ENCODE measurements at places on chromosomes 4 and X.

DNA sequence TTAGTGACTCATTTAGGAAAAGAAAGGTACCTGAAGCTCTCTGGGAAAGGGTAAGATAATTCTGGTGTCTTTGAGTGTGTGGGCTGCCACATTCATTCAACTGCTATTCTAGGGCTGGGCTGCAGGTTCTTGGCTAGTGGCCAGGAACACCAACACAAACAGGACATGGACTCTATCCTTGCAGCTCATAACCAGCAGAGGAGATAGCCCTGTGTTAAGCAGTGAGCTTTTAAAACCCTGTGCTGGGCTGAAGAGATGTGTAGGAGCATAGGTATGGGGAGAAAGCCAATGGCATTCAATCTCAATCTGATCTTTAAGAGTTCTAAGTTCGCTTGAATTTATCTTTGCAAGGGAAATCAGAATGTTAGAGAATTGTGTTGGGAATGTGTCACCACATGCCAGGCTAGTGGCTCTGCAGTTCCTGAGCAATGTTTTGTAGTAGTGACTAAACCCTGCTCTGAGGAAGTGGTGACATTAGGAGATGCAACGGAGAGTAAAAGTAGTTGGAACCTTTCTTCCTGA is 39.2 kb downstream of the SGMS2 start:
- peak; percentile 13 for DNase-seq

DNA sequence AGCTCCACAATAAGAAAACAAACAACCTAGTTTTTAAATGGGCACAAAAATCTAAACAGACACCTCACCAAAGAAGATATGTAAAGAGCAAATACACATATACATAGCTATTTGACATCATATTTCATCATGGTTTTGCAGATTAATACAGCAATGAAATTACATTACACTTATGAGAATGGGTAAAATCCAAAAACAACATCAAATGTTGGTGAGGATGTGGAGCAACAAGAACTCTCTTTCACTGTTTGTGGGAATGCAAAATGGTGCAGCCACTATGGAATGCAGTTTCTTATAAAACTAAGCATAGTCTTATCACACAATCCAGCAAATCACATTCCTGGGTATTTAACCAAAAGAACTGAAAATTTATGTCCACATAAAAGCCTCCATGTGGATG is 25.0 kb downstream of the TLR6 start:
- DNase-seq, result no peak

DNA sequence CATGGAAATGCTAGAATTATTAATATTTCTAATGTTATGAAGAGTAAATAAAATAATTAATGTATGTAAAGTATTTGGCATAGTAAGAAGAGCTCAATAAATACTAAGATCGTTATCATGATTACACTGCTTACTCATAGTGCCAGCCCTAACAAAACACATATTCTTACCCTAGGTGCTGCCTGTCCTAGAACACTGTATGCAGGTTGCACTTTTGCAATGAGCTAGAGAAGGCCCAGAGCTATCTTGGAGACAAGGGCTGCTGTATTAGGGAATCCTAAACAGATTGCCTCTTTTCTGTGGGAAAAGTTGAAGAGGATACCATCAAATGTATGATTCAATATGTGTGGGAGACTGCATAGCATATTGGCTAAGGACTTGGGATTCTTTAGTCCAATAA is 48.0 kb upstream of the TMEM164 start:
- DNase-seq, result no peak

GRCh38 chrX:47643926-47644325 is 6.4 kb downstream of the ELK1 start:
- DNase-seq, result no peak

- peak; percentile 69 for DNase-seq
Observed at GRCh38 chr4:10063544-10064300, 42.4 kb upstream of the SLC2A9 start.

DNA sequence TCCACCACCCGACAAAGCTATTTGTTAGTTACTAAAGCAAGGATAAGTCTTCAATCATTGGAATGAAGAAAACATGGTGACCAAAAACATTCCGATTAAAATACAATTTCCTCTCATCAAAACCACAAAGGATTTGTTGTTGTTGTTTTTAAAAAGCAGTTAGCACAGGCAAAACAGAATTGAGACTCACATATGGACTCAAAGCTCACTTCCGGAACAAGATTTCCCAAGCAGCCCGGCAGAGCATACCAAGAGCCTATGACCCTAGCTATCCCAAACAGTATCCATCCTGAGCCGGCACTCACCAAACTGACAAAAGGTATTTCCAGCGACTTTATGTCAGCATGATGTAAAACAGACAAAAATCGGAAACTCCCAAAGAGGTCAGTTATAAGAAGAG is 39.9 kb downstream of the ADGRA3 start:
- no peak for DNase-seq

DNA sequence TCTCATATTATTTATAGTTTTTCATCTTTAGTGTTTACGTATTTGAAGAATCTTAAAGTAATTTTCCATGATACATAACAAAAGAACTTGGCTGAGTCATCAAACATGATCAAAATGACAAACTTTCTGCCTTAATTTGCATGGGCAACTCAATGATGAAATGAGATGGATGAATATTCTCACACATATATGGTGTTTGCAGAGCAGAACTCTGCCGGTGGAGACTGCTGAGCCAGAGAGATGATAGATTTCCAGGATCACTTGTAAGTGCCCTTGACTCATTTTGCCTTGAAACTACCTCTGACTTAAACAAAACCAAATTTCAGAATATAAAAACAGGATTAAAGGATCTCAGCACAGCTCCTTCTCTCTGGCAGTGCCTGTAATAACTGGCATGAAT is 38.2 kb downstream of the TRPC3 start:
- DNase-seq, result peak; percentile 17

DNA sequence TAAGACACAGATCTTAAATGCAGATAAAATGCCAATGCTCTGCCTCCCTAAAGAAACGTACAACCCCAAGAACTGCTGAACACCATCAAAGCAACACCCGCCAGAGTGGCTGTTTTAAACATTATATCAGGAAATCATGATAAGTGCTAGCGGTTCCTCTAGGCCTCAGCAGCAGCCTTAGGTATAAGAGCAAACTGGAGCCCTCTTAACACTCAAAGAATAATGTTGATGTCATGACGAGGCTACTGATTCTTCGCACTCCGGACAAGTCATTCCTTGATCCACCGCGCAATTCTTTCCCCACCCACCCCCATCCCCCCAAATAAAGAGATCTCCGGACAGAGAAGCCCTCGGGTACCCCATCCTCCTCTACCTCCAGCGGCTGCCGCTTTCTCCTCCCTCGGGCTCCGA is 507 bp downstream of the LIN54 start:
- peak; percentile 29 for DNase-seq

DNA sequence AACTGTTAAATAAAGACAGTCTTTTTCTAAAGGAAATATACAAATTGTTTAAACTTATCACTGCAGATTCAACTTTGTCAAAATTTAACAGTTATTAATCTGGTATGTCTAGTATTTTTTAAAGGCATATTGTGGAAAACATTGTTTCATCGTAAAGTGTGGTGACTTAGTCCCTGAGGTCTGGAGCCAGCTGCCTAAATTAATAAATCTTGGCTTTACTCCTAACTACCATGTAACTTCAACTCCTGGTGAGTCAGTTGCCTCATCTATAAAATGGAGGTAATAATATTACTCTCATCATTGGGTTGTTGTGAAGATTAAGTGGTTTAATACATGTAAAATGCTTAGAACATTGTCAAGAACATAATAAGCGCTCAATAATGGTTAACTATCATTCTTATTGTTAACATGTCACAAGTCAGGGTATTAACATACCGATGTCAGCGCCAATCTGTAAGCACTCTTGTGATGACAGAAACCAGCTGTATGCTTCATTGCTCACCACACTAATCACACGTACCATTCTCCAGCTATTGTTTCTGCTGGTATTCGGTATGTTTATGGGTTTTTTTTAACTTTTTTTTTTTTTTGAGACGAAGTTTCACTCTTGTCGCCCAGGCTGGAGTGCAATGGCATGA is 14.1 kb upstream of the SMIM43 start:
- DNase-seq, result peak; percentile 83

DNA sequence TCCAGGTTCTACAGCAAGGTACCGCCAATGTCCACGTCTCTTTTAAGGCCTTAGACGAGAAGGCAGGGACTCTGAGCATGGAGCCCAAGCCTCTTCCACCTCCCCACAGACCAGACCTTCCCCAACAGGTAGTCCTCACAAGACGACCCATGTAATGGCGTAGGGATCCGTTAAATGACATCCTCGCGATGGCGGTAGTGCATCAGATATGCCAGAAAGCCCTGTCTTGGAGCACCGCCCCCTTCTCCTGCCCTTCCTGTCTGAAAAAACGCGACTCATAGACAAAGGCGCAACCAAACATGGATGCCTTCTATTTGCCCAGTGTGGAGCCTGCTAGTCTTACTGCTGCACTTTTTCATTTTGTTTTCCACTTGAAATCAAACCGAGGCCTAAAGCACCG is 185.4 kb downstream of the OR13H1 start:
- DNase-seq, result no peak

GRCh38 chrX:73398185-73398914 is 48.5 kb upstream of the CDX4 start:
- no peak for DNase-seq

DNA sequence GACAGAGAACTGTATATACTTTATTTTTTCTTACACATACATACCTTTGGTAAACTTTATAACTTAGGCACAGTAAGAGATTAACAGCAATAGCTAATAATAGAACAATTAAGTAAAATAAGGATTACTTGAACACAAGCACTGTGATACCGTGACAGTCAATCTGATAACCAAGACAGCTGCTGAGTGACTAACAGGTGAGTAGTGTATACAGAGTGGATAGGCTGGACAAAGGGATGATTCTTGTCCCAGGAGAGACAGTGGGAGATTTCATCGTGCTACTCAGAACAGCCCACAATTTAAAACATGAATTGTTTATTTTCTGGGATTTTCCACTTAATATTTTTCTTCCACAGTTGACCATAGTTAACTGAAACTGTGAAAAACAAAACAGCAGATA is 411.8 kb downstream of the PPP1R2C start:
- no peak for DNase-seq
